ENCODE measurements at places on chromosomes 6 and 20. TPM values are rescaled to one million over a fixed set of nuclear protein-coding genes. Genes with fewer than 3 reads are reported as not detected.

ARMC12 gene
- 0.50 TPM for total RNA-seq

DNA sequence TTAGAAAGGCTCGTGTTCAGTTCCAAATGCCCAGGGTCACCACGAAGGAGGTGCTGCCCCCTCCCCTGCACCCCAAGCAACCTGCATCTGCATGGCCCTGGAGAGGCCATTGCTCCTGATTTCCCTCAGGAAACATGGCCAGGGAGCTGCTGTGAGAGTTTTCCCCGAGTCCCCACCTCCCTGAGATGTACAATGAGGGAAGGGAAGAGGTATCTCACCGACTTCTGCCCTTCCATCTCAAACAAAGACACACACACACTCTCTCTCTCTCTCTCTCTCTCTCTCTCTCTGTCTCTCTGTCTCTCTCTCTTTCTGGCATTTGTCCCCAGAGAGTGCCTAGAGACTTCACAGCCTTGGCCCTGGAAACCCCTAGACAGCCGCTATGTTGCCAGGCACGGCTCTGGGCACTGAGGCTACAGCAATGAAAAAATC, 120.4 kb downstream of the MRPL14 start:
- no peaks in the 10 kb centered on the region for H3K36me3 ChIP-seq
- peaks cover 33% of the 10 kb centered on the region for H3K4me1 ChIP-seq
- H3K27me3 ChIP-seq: no peaks in the 10 kb centered on the region

DNA sequence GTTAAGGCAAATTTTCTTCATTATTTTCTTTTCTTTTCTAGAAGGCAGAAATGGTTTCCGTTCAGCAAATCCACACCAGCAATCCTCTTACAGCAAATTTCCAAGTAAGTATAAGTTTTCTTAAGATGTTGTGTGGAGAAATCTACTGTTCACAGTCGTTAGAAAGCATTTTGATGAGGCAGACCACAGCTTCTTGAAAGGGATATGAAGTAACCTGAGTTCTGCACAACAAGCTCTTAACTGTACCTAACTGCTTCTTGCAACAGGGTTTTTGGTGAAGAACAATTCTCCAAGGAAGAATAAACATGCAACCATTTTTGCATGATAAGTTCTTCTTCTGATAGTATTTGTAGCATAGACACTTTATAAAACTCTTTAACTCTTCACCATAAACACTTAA, 45.3 kb upstream of the STXBP5 start:
- H3K36me3 ChIP-seq: no peaks in the 10 kb centered on the region
- H3K27me3 ChIP-seq: no peaks in the 10 kb centered on the region
- DNase-seq: no peak
- no peak overlapping the region for H3K27ac ChIP-seq
- no peak overlapping the region for H3K4me3 ChIP-seq
- H3K4me1 ChIP-seq: peaks cover 6% of the 10 kb centered on the region

DDO gene
- total RNA-seq: 8.7 TPM

DNA sequence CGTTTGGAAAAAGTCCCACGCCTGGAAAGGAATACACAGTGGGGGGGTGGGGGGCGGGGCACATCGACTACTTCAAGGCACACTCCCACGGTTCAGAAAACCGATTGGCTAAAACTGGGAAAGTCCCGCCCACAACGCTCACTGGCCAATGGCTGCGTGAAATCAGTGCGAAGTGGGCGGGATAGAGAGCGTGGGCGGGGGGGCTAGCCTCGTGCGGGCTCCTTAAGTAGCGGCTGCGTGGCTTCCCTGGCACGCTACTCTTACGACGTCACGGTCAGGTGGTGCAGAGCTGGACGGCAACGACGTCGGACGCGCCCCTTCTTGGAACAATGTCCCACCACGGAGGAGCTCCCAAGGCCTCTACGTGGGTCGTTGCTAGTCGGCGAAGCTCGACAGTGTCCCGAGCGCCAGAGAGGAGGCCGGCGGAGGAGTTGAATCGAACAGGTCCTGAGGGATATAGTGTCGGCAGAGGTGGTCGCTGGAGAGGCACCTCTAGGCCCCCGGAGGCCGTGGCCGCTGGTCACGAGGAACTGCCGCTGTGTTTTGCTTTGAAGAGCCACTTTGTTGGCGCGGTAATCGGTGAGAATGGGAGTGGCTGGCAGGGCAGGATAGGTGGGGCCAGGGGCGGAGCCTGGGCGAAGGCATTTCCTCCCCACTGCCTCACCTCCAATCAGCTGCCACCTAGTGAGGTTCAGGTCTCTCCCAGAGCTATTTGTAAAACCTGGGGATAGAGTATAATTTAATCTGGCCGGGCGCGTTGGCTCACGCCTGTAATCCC, at the start of gene DDX43:
DDX43 (plus strand) TSS at position 252 of the 778 bp plus-strand sequence; CDS start at position 330, 78 bp downstream.
- no peak within 1 kb of the TSS for H3K4me3 ChIP-seq
- no peaks in the 10 kb centered on the region for H3K27me3 ChIP-seq
- DNase-seq: peak; percentile 67

DNA sequence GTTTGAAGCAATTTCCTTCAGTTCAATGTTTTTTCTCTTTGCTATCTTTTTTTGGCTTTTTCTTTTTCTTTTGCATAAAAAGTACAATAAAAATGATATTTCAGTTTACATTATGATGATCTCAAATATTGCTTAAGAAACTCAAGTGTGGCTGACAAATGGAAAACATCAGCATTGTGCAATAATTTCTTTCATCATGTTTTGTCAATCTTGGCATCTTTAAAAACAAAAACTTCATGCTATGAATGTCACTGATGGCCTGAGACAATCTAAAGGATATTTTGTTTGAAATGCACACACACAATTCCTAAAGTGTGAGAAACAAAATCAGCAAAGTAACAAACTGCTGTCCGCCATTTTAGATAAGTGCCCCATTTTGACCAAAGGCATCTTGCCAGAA, 13.9 kb upstream of the MTCL3 start:
- no peak overlapping the region for H3K4me3 ChIP-seq
- no peaks in the 10 kb centered on the region for H3K27me3 ChIP-seq
- DNase-seq: peak; percentile 73
- no peak overlapping the region for H3K27ac ChIP-seq
- H3K36me3 ChIP-seq: no peaks in the 10 kb centered on the region

DNA sequence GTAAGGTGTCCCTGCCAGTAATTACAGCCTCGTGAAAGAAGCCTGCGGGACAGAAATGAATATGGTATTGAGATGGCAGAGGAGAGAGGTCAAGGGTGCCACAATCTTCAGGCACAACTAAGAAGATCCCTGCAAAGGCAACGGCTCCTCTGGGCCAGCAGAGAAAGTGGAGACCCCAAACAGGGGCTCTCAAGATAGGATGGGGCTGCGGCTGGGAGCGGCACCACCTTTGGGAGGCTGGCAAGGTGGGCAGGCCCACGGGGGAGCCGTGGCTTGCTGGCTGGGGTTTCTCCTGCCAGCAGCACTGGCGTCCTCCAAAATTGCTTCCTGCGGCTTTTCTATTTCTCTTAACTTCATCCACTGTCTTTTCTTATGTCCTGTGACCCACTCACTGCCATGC, 183.6 kb upstream of the QKI start:
- H3K27ac ChIP-seq: no peak overlapping the region
- H3K36me3 ChIP-seq: no peaks in the 10 kb centered on the region
- DNase-seq: no peak
- H3K27me3 ChIP-seq: no peaks in the 10 kb centered on the region

- no peaks in the 10 kb centered on the region for H3K27me3 ChIP-seq
- DNase-seq: no peak
- H3K4me3 ChIP-seq: no peak overlapping the region
- peaks cover 4% of the 10 kb centered on the region for H3K4me1 ChIP-seq
Observed at GRCh38 chr6:75219263-75219662, 13.4 kb upstream of the COL12A1 start.
